Stimulated activated CD8-positive, alpha-beta memory T cell treated with anti-CD3 and anti-CD28 coated beads, Interleukin-4, amount 100 ng/mL, for 1 hour (primary cell): ENCODE measurements at places on chromosomes 1 and 21.

DNA sequence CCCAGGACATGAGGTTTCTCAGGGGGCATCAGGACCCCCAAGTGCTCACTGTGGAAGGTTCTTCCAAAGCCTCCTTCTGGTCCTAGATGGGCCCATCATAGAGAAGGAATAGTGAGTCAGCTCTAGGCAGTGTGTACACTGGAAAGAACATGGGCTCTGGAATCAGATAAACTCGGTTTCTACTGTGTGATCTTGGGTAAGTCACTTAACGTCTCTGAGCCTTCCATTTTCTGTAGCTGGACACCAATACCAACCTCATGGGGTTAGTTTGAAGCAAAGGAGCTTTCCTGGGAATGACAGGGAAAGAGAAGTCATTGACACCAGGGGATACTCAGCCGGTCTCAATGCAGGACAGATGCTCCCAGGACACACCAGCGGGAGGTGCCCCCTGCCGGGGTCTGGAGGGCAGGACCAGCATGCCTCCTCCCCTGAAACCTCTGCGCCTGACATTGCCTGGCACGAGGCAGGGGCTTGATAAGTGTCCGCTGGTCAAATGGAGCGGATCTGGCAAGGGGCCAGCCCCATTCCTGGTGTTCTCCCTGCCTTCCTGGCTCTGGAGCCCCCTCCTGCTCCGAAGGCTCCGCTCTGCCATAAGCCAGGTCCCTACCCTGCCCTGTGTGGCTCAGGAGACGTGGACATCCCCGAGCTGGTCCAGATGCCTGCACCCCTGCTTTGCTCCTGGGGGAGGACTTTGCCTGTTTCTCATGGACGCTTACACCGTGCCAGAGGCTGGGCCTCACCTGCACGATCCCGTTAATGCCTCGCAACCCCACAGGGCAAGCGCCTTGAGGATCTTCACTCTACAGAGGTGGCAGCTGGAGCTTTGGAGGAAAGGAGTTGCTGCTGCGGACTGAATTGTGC is 52.8 kb downstream of the EDN2 start:
- no peak for DNase-seq

DNA sequence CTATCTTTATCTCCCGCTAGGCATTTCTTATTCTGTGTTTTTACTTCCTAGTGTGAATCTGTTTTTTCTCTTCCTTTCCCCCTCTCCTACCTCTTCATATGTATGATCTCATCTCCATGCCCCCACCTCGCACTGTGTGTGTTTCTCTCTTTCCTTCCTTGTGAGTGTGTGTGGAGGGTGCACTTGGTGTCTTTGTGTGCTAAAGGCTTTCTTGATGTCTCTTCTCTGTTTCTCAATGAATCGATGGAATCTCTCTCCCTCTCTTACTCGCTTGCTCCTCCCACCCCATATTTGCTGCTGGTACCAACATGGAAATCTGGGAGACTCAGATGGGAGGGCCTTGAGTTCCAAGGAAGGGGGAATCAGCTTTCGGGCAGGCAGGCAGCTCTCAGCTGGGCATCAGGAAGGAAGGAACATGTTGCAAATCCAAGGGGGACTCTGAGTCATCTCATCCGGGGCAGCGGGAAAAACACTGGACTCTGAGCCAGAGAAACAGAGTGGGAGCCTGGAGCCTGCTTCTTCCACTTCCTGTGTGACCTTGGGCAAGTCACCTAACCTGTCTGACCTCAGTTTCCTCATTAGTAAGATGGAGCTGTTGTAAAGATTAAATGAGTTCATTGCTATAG is 147.5 kb downstream of the PTPRU start:
- DNase-seq, result no peak

- DNase-seq, result no peak
These were observed 330.2 kb downstream of the PTBP2 start for GRCh38 chr1:97051823-97052222.

DNA sequence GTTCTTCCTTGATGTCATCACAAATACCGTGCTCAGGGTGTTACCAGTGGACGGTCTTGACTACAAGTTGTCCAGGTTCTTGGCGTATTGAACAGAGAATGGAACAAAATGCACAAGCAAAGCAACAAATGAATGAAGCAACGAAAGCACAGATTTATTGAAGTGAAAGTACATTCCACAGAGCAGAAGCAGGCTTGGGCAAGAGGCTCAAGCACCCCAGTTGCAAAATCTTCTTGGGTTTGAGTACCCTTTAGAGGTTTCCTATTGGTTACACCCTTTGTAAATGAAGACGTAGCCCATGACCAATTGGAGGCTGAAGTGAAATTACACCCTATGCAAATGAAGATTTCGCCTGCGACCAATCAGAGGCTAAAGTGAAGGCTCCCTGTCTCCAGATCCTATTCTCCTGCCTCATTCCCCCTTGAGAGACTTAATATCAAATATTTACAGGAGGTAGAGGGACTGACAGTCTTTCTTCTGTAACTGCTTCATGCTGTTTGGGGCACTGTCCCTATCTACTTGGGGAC is 38.3 kb downstream of the YY1AP1 start:
- no peak for DNase-seq

DNA sequence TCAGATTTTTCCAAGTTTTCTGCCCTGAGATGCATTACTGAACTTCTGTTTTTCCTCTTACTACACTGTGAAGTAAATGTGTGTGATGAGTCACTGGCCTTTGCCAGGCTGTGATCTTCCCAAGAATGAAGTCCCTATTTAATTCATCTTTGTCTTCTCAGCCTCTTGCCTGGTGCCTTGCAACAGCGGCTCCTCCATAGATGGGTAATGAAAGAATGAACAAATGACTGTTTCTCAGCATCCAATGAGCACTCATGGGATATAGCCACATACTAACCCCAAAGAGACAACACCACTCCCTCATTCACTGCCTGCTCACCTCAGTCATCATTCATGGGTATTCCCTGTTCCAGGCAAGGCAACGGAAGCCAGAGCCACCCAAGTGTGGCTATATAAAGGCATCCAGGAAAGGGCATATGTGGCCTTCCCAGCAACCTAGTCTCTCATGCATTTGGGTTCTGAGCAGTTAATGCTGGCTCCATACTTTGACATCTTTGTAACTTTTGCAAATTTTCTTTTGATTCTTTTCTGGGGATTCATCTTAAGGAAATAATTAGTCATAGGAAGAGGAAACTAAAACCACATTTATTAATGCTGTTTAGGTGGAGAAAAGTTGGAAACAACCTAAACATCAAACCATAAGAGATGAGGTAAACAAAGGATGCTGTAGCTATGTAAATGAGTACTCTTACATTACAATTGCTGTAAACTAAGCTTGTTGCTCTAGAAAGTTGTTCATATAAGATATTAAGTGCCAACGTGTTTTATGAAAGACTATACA is 71.9 kb downstream of the HIVEP3 start:
- no peak for DNase-seq

- DNase-seq, result no peak
These were observed 43.8 kb upstream of the PRRX1 start for GRCh38 chr1:170620164-170620563.

DNA sequence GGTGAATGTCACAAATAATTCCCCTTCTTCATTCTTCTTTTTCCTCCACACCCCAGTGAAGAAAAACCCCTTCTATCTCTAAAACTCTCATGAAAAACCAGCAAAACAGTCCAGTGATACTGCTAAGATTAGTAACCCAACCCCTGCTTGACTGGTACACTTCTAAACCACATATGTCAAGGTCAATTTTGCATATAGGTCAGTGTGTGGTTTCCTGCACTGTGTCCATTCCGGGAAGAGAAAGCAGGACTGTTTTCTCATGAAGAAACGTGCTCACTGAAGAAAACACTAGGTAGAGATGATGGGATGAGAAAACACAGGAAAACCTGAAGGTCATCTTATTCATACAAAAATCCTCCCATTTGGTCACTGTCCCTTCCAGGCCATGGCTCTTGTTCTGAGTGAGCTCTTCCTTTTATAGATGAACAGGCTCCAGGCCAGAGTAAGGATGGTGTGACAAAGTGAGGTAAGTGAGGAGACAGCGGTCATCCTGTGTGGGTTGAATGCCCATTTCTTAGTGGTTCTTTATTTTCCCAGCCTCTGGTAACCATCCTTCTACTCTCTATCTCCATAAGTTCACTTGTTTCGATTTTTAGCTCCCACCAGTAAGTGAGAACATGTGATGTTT is 122.7 kb downstream of the FASLG start:
- no peak for DNase-seq

- no peak for DNase-seq
These were observed 7.7 kb upstream of the SLC26A9 start for GRCh38 chr1:205950826-205951549.

- DNase-seq, result no peak
These were observed 38.2 kb downstream of the CD46 start for GRCh38 chr1:207789792-207790787.

- no peak for DNase-seq
These were observed 104.0 kb downstream of the ZNF281 start for GRCh38 chr1:200305806-200306205.

GRCh38 chr1:156704930-156705320 is 458 bp downstream of the CRABP2 start:
- DNase-seq, result no peak

DNA sequence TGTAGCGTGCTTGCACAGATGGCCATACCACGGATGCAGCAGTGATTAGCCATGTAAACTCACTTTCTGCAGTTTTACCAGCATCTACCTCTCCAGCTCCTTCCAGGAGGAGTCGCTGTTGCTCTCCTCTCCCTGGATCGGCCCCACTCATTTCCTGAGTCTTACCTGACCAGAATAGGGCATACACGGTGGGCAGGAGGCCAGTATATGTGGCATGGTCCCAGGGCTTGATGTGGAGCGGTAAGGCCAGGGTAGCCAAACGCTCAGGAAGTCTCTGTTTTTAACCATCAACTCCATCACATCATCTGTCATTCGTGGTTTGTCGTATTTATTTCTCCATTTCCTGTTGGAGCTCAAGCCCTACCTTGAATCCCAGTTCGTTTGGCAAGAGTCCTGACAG is 163.4 kb upstream of the USP24 start:
- no peak for DNase-seq

GRCh38 chr1:40844887-40845878 is 17.0 kb downstream of the CITED4 start:
- DNase-seq, result no peak

DNA sequence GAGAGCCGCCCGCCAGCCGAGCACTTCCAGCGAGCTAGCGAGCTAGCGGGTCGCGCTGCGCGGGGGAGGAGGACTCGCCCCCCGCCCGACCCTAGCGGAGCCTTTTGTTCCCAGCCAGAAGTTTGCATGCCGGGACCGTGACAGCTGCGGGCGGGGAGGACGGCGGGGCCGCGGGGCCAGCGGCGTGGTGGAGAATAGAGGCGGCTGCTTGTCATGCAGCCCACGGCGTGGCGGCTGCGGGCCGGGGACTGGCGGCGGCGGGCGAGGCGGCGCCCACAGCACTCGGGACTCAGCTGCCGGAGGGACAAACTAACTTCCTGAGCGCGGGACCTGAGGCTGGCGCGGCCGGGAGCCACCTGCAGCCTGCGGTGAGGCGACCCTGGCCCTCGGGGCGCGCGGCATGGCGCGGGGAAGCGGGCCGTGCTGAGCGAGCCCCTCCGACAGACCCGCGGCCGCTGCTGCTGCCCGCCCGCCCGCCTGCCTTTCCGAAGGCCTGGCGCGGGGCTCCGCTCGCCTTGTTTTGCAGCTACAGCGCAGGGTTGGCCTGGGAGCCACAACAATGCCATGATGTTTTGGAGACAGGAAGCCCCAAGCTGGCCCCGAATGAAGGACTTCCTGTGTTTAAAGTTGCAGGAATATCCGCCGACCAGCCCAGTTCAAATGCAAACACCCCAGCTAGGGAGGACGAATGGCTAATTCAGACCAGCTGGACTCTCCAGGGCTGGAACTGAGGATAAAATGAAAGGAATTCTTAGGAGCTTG is 82.2 kb upstream of the BMP8A start:
- no peak for DNase-seq

DNA sequence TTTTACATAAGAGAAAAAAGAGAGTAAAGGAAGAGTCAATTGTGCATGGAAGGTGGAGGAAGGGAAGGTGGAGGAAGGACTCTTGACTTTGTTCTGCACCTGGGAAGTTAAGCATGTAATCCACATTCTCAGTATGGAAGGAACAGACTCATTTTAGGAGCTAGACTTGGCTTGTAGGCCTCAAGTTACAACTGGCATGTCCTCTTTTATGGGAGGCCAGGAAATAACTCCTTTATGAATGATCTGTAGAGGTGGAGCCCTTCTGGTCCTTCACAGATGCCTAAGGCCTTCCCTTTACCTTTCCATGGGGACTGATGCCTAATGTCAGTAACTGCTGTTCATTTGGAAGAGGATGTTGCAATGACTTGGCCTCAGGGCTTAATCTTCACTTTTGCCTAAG is 29.4 kb upstream of the CCSAP start:
- no peak for DNase-seq

DNA sequence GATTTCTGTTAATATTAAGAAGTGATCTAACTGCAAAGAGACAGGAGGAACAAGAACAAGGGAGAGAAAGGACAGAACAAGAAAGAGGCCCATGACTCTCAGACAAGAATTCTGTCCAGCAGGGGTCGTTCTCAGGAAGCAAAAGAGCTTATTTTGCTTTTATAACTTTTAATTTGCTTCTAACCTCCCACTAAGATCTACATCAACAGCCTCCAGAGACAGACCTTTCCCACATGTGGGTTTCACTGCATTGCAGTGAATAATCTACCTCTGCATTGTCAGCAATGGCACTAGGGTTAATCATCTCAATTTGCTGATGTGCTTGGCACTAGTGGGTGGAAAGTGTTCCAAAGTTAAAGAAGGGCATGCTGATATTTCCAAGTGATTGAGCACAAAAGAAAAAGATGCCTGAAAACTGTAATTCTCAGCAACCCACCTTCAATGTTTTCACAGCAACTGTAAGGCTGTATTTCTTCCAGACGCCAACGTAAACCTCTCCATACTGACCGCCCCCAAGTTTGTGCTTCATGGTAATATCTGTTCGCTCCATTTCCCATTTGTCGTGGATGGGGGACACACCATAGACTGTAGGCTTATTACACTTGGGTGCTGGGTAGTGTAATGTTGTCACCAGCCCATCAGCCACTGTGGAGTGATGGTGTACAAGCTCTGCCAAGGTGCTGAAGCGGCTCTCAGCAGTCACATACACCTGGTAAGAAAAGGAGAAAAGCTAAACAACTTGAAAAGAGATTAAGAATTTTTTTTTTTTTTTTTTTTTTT is 39.5 kb downstream of the TOR3A start:
- no peak for DNase-seq

GRCh38 chr1:108130794-108131193 is 69.3 kb downstream of the SLC25A24 start:
- no peak for DNase-seq

DNA sequence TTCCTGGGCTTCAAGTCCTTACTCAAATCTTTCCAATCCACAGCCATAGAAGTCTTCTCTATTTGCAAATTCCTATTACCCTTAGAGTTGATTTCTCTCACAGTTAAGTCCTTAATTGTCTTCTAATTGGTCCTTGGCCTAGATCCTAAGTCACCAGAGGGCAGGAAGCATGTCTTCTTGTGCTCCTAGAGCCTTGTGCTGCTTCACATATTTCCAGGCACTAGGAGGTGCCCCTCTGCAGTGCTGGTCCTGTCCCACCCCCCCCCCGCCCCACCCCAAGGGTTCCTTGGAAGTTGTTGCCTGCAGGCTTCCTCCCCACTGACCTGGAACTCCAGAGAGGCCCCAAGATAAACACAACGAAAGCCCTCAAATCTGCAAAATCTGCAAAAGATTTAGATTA is 28.1 kb upstream of the TARBP1 start:
- no peak for DNase-seq
